ENCODE measurements at places on chromosomes 11 and 22.

- no peak for DNase-seq
Observed at GRCh38 chr11:120714438-120714837, 202.9 kb downstream of the GRIK4 start.

- no peak for DNase-seq
Observed at GRCh38 chr11:66884443-66884842, 27.6 kb downstream of the LRFN4 start.

DNA sequence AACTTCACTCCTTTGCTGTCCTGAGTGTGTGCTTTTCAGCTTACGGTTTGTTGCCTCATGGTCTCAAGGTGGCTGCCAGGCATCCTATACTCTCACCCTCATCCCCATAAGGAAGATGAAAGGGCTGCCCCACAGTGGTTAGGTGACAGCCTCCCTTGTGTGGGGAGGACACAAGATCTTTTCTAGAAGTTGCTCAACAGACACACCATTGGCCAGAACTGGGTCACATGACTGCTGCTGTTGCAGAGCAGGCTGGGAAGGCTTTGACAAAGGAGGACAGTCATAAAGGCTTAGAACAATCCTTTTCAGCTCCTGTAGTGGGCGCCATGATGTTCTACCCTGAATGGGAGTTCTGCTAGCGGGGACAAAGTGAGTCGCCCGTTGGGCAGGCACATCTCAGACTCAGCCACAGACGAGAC is 69.7 kb upstream of the RASD2 start:
- DNase-seq = peak; percentile 61

GRCh38 chr11:120575461-120575860 is 63.9 kb downstream of the GRIK4 start:
- no peak for DNase-seq

GRCh38 chr11:11626128-11626527 is 4.3 kb upstream of the GALNT18 start:
- no peak for DNase-seq

DNA sequence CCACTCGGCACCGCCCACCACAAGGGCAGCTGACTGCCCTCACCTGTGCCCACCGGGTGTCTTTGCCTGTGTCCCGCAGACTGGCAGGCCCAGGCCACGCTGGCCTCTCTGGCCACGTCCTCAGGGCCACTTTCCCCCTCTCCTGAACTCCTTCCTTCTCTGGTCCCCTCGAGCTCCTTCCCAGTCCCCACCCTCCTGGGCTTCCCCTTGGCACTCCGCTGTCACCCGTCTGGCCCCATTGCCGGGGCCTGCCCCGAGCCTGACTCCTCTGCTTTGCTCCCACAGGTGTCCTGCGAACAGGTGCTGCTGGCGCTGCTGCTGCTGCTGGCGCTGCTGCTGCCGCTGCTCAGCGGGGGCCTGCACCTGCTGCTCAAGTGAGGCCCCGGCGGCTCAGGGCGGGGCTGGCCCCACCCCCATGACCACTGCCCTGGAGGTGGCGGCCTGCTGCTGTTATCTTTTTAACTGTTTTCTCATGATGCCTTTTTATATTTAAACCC is 14.2 kb downstream of the MCAT start:
- DNase-seq = no peak

DNA sequence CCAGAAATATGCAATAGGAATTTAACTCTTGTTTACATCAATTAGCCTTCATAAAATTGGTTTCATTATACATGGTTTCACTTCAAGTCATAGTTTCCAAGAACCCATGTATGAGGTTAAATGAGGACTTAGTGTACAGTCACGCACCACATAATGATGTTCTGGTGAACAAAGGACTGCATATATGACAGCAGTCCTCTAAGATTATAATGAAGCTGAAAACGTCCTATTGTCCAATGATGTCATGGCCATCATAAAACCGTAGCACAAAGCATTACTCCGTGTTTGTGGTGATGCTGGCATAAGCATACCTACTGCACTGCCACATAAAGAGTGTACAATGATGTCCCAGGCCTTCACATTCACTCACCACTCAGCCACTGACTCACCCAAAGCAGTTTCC is 31.1 kb downstream of the SMCO4 start:
- no peak for DNase-seq

GRCh38 chr11:10604340-10604748 is 35.9 kb upstream of the LYVE1 start:
- DNase-seq = no peak

DNA sequence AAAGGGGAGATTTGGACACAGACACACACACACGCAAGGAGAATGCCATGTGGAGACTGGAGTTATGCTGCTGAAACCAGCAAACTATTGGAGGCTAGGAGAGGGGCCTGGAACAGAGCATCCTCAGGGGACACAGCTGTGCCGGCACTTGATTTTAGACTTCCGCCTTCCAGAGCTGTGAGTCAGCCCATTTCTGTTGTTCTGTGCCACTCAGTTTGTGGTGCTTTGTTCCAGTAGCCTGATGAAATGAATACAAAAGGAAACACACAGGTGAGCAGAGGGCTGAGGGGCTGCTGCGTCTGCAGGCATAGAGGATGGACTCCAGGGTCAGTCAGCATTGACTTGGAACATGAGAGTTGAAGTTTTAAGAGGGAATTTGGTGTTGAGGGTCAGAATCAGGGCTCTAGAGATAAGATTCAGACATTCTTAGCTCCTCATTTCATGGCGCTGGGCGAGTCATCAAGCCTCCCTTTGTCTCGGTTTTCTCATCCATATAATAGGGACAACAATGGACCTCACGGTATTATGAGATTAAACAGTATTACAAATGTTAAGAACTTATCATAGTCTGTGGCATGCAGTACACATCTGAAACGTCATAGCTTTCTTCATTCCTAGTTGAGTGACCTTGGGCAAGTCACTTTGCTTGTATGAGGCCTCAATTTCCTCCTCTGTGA is 191.0 kb downstream of the MIAT start:
- DNase-seq = no peak

GRCh38 chr11:104907521-104908185 is 9.4 kb upstream of the CASP12 start:
- DNase-seq = no peak

GRCh38 chr11:48007677-48008076 is 27.3 kb downstream of the PTPRJ start:
- DNase-seq = no peak

DNA sequence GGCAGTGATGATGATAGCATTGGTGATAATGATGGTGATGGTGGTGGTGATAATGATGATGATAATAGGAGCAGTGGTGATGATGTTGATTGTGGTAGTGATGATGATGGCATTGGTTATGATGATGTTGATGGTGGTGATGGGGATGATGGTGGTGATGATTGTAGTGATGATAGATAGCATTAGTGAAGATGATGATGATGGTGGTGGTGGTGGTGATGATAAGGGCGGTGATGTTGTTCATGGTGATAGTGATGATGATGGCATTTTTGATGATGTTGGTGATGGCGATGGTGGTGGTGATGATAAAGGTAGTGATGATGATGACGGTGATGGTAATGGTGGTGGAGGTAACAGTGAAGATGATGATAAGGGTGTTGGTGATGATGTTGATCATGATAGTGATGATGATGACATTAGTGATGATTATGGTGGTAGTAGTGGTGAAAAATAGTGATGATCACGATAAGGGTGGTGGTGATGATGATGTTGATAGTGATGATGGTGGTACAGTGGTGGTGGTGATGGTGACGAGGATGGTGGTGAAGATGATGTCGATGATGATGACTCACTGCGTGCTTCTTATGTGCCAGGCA is 93.0 kb downstream of the MPPED1 start:
- DNase-seq = no peak

- no peak for DNase-seq
Observed at GRCh38 chr11:68314203-68315170, 2.1 kb downstream of the LRP5 start.

DNA sequence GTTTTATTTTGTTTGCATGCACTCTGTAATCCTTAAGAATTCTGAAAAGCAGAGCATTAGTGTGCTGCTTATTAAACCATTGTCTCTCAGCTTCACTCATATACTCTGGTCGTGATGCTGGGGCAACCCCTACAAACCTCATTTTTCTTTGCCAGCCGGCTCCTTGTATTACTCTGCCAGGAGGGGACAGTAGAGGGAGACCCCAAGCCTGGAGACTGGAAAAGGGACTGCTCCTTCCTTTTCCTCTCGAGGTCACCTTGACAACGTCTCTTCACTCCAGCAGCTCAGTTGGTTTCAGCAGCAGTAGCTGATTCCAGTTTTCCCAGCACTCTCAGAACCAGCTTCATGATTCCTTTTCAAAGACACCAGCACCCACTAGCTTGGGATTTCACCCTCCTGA is 2.8 kb upstream of the JHY start:
- no peak for DNase-seq

GRCh38 chr11:8766988-8767374 is 84.4 kb downstream of the RPL27A start:
- DNase-seq = no peak

DNA sequence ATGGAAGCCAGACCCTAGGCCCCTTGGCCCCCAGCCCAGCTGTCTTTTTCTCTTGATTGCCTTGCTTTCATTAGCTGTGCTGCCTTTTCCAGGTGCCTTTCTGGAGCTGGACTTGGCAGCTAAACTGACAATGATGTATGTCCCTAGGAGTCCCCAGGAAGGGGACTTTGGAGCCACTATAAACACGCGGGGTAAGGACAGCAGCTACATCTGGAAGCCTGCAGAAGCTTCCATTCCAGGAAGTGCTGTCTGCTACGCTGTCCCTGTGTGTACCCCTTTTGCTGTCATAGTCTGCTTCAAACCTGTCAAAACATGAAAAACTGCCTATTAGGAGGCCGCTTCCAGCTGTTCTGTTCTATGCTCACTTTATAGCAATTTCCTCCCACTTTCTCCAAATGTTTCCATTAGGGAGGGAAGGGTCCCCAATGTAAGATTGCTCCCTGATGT is 153.3 kb upstream of the RAG2 start:
- DNase-seq = no peak

GRCh38 chr22:41596776-41597634 is 7.4 kb upstream of the PMM1 start:
- DNase-seq = peak; percentile 76

GRCh38 chr11:75635066-75635862 is 33.6 kb downstream of the MAP6 start:
- no peak for DNase-seq

DNA sequence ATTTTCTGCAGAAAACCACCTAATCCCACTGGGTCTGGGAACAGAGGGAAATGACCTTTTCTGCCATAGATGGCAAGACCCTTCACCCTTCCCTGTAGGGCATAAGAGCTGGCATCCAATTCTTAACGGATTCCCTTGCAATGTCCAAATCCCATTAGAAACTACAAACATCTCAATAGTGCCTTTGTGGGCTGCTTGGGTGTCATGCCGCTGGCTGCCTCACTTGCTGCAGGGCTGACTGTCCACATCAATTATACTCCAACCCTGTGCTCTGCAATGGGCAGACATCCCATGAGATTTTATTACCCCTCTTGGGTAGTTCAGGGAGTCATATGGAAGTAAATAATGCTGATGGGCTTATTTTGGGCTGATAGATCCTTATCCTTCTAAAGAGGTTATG is 7.3 kb downstream of the GRAP2 start:
- no peak for DNase-seq

- DNase-seq = no peak
Observed at GRCh38 chr22:37774728-37775127, 33.0 kb upstream of the GCAT start.

DNA sequence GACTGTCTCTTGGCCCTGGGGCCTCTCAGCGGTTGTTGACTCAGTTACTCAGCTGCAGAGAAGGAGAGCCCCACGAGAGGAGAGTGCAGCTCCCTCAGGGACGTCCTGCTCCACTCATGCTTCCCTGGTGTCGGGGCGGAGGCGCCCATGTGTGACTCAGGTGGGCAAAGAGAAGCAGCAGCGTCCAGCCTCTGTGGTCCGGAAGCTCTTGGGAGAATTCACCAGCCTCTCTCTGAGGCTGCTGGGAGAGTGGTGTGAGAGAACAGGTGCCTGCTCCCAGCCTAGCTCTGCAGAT is 25.7 kb downstream of the GLB1L2 start:
- no peak for DNase-seq

DNA sequence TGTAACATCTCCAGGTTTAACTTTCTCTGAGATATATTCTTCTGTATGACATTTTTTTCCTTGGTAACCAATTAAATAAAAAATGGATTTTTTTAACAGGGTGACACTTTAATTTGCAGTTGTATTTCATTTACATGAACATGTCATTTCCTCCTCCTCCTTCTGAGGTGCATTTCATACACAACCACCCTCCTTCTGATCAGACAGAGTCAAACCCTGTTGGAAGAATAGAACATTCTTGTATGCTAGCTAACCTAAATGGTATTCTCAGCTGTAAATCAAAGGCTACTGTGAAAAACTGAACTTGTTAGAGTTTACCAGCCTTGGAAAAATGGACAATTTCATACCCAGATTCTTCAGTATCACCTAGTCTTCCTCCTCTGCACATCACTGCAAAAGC is 52.7 kb upstream of the CHRM4 start:
- no peak for DNase-seq

DNA sequence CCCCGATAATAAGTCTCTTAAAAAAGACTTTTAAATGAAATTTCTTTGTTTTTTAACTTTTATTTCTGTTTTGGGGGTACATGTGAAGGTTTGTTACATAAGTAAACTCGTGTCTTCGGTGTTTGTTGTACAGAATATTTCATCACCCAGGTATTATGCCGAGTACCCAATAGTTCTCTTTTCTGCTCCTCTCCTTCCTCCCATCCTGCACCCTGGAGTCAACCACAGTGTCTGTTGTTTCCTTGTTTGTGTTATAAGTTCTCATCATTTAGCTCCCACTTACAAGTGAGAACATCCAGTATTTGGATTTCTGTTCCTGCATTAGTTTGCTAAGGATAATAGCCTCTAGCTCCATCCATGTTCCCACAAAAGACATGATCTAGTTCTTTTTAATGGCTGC is 1.6 kb upstream of the GSTP1 start:
- no peak for DNase-seq

DNA sequence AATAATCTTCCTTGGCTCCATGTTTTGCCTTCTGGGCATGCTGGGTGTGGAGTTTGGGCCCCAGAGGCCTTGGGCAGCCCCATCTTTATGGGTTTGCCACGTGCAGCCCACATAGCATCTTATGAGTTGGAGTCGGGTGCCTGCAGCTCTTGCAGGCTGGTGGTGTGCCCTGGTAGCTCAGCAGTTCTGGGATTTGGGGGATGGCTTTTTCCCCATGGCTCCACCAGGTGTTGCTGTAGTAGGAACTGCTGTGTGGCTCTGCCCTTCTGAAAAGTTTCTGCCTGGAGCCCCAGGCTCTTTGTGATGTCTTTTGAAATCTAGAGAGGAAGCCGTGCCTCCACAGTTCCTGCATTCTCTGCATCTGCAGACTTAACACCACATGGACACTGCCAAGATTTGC is 16.8 kb downstream of the EED start:
- no peak for DNase-seq

- no peak for DNase-seq
Observed at GRCh38 chr11:65209711-65210360, 28.1 kb downstream of the CAPN1 start.

DNA sequence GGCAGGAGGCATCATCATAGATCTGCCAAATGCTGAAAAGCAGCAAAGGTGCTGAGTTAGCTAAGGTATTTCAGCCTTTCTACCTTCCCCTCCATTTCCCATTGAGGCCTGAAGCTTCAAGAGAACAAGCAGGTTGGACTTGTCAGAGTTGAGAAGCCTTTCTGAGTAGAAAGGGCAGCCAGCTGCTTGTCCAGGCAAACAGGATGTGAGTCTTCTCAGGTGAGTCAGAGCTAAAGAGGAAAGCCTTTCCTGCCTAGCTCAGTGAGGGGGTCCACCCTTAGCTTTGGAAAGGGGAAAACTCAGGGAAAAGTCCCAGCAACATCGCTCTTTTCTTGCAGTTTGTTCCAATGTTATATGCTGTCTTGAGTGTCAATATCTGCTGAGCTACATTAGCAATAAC is 13.2 kb upstream of the MPZL2 start:
- DNase-seq = no peak

Data from Karpas-422 (cell line).